SJCRH30 (cell line): ENCODE measurements at places on chromosomes 6 and 20. TPM values are rescaled to one million over a fixed set of nuclear protein-coding genes. Genes with fewer than 3 reads are reported as not detected.

Gene NELFE
- total RNA-seq: 66.3 and 70.1 TPM in 2 replicates

Gene TRAPPC3L
- total RNA-seq: not detected in 2 replicates

Gene TSHZ2
- not detected in 2 replicates for total RNA-seq

Gene TREM1
- not detected in 2 replicates for total RNA-seq

Gene PRPH2
- total RNA-seq: 1.9 and 2.1 TPM in 2 replicates

Gene HAO1
- not detected in 2 replicates for total RNA-seq

Gene GTF2H4
- 15.1 and 24.2 TPM in 2 replicates for total RNA-seq
